Fibroblast of the conjunctiva (primary cell): ENCODE measurements at places on chromosomes 3 and 15.

- no peak for DNase-seq
Measured at GRCh38 chr15:82186719-82187406, 75.7 kb downstream of the EFL1 start.

DNA sequence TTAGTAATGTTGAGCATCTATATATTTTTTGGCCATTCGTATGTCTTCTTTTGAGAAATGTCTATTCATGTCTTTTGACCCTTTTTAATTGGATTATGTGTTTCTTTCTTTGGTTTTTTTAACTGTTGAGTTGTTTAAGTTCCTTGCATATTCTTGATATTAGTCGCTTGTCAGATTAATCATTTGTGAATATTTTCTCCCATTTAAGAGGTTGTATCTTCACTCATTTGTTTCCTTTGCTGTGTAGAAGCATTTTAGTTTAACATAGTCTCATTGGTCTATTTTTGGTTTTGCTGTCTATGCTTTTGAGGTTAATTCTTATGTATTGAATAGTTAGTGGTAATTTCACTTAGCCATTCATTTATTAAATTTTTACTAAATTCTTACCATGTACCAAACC, 283.8 kb downstream of the ZPLD1 start:
- DNase-seq: no peak

- no peak for DNase-seq
Measured at GRCh38 chr3:68931406-68932149, 769 bp downstream of the TAFA4 start.

DNA sequence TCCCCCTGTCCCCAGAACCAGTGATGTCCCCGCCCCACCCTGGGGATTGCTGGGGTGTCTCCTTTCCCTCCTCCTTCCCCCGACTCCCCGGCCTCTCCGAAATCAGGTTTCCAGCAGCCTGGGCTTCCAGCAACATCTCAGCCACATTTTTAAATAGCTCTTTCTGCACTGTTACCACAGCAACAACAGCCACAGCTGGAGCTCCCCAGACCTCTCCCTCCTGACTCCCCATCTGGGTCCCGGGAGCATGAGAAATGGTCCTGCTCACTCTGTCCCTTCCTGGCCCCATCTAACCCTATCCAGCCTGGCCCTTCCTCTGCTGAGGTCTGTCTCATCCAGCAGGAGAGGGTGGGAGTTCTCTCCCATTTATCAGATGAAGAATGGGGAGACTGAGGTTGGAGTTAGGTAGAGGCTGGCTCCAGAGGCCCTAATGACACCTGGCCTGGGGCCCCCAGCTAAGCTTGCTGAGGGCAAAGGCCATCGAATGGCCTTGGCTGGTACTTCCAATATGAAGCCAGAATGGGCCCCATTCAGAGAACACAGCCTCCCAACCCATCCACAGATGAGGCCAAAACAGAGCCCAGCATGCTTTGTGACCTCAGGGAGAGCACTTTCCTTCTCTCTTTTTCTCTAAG, 1.5 kb downstream of the CAMK1 start:
- DNase-seq: no peak

DNA sequence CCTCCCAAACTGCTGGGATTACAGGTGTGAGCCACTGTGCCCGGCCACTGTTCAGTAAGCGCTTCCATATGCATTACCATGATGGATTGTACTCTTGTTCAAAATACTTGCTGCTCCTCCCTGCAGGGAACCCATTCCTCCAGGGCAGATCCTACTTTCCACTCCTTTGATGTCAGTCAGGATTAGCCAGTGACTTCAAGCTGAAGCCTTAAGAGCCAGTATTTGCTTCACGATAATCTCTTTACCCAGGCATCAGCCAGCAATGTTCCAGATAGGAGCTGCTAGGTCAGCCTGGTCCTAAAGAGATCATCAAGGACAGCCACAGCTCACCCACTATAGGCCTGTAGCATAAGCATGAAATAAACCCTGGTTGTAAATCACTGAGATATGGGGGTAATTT, 96.5 kb upstream of the UBE2E2 start:
- DNase-seq: no peak

DNA sequence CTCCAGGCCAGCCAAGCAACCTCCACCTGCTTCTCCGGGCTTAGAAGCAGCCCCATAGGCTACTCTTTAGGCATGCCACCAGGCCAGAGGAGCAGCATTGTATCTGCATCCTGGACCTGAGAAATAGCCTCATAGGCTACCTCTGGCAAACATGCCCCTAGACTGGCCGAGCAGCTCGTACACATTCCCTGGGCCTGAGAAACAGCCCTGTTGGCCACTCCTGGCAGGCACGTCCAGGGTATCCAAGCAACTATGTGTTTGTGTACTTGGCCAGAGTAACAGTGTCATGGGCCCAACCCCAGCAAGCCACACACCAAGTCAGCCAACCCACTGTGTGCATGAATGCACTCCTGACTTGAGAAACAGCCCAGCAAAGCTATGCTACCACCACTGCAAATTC, 498.7 kb upstream of the CDIN1 start:
- DNase-seq: no peak

GRCh38 chr3:129305592-129306091, 27.0 kb downstream of the HMCES start:
- DNase-seq: peak; percentile 87

DNA sequence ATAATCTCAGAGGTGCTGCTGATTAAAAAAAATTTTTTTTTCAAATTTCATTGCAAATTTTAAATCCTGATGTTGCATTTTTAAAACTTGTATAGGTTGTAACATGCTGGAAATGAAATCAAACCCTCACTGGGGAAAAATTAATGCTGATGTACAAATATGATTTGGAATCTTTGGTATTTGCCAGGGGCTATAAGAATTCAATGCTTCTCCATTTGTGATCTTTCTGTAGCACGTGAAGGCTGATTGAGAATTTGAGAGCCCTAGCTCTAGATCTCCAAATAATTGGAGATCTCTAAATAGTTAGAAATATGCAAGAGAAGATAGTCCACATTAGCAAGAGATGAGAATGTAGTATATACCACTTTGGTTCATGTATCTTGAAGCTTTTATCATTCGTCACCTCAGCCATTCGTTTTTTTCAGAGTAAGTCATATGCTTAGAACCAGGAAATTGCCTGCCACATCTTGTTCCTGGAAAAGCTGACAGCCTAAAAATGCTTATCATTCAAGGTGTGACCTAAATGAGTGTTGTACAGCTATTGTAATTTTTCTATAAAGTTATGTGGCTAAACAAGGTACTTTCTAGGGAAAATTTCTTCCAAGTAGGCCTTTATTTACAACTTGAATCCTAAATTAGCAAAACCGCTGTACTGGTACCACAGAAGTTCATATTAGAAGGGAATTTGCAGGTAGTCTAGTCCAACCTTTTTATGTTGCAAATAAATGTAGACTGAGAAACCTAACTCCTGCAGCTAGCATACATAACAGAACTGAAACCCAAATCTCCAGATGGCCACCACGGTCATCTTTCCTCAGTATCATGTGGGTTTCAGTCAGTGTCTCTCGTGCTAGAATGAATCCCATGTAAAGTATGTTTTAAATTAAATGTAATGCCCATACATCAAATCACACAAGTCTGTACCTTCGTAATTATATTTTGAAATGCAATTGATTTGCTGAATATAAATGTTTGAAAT, 48.5 kb downstream of the FNDC3B start:
- no peak for DNase-seq

GRCh38 chr3:58288011-58288728, 17.9 kb upstream of the RPP14 start:
- DNase-seq: no peak

DNA sequence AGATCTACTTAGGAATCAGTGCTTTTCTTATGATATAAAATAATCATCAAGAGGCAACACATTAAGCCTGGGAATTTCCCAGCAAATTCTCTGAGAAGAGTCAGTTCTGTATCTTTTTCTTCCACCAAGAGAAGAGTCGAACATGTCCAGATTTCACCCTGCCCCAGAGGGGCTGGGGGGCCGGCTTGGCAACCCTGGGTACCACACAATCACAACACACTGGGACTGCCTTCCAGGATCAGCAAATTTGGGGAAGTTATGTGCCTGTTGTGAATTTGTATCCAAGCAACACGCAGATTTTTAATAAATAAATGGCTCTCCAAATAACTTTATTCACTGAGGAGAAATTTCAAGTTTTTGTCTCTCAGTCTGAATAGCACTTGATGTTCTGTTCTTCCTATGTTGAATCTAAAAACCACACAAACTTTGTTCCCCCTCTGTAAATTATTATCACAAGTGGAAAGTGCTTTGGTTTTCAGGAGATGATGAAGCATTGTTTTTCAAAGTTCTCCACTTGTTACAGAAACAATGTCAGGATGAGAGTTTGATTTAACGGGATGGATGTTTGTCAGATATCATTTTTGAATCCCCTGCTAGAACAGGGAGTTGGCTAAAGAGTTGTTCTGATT, 357.2 kb downstream of the ZNF385D start:
- no peak for DNase-seq
